Eye (tissue), 1 donor: ENCODE measurements at places on chromosomes 2 and 18.

DNA sequence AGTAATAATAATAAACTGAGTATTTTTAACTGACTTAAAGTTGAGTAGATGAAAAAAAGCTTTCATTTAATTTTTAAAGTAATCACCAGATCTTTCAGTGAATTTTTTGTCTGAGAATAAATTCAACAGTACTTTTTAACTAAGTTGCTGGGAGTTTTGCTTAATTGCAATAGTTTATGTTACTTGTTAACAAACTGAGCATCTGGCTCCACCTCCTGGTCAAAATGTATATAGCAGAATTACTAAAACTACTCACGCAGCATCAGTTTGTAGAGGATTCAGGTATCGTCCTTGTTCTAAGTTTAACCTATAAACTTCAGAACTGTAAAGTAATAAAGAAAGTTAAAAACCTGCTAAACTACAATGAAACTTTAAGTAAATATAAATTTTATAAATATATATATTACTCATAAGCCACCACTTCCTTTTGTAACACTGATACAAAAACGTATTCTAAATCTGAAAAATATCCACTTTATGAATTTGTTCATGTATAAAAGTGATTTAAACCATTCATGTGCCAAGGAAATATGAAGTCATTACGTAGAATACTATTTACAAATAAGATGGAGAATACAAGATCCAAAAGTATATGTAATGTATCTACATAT, 21.3 kb downstream of the NOL10 start:
- peak; percentile 92 for DNase-seq

GRCh38 chr2:205858881-205859441, 176.7 kb downstream of the NRP2 start:
- no peak for DNase-seq

DNA sequence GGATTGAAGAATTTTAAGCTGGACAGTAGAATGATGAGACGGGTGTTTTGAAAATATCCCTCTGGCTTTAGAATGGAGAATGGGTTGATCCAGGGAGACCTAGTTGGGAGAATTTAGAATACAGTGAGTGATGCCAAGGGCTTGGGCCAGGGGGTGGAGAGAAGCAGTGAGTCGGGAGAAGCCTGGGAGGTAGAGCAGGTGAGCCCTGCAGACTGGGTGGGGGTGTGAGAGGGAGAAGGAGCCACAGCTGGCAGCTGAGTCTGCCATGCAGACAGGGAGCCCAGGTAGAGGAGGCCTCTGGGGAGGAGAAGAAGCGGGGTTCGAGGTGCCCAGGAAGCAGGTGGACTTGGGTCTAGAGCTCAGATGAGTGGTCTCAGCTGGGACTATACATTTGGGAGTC, 18.2 kb downstream of the CREG2 start:
- DNase-seq: no peak

GRCh38 chr18:10270151-10270571, 184.3 kb upstream of the APCDD1 start:
- DNase-seq: no peak

DNA sequence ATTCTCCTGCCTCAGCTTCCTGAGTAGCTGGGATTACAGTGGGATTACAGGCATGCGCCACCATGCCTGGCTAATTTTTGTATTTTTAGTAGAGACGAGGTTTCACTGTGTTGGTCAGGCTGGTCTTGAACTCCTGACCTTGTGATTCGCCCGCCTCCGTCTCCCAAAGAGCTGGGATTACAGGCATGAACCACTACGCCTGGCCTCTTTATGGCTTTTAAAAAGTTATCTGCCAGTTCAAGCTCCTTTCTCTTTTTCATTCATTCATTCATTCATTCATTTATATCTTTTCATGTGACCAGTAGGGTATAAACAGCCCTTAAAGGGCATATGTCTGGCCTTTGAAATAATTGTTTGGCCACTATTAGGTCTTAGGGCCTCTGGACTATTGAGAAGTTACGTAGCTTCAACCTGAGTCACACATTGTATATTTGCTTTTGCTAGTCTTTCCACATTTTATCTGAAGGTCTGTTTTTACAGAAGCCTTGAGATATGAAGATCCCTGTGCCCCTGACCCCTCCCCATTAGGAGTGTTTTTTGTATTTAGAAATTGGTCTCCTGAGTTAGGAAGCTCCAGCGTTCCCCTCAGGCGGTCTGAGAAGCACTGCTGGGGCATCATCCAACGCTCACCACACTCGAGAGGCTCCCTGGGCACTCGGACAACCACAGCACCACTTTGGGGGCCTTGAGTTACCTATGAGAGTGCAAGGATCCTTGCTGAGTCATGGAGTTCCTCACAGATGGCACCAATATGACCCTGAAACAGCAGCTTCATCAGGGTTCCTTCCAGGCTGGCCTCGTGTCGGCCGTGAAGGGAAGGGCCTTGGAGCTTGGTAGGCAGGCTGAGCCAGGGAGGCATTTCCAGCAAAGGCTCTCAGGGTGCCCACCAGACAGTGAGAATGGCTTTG, 21.8 kb downstream of the FZD5 start:
- DNase-seq: no peak

DNA sequence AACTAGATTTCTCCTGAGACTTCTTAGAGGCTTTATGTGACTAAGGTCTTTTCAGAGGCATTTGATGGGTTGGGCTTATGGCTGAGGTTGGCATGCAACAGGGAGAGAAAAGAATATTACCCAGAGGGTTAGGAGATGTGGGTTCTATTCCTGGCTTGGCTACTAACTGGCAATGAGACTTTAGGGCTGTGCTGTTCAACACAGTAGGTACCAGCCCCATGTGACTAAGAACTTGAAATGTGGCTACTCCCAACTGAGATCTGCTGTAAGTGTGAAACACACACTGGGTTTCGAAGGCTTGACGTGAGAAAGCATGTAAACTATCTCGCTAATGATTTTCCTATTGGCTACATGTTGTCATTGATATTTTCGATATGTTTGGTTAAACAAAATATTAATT, 324.9 kb upstream of the SLC14A2 start:
- no peak for DNase-seq

DNA sequence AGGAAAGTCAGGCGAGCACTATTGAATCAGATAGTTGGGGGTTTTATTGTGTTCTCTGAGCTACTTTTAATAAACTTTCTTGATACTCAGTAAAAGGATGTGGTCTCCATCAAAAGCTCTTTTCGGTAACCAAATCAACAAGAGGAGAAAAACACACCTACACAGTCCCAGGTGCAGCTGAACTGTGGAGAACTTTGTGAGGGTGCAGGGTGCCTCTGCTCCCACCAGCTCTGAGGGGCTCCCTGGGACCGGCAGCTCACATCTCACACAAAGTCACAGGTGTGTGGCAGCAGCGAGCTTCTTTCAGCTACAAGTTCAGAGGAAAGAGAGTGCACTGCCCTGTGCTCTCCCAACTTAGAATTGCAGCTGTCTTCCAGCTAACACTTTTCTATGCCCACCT, 650.4 kb downstream of the RNF144A start:
- DNase-seq: no peak

DNA sequence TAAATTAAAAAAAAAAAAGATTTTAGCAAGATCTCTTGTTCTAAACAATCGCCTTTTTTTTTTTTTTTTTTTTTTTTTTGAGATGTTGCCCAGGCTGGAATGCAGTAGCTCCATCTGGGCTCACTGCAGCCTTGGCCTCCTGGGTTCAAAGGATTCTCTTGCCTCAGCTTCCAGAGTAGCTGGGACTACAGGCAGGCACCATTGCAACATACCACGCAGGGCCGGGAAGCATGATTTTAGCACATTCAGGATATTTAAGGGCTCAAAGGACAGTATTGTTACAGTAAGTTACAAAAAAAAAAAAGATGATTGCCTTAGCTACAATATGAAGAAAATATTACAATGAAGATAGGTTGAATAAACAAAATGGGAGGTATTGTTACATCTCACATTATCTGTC, 29.5 kb upstream of the SAP130 start:
- DNase-seq: no peak

DNA sequence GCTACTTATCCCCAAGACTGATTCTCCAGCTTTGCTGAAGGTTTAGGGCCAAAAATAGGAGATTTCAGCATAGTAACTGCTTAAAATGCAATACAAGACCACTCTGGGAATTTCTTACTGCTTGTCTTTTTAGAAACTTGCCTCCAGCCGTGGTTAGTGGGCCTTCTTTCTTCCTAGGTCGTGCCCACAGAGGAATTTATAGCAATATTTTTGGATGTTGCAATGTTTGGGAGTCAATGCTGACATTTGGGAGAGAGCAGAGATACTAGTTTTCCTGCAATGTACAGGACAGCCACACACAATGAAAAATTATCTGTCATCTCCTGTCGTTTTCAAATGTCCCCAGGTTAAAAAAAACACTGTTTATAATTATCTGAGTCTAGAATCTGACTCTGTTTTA, 25.6 kb upstream of the CERS6 start:
- DNase-seq: no peak

DNA sequence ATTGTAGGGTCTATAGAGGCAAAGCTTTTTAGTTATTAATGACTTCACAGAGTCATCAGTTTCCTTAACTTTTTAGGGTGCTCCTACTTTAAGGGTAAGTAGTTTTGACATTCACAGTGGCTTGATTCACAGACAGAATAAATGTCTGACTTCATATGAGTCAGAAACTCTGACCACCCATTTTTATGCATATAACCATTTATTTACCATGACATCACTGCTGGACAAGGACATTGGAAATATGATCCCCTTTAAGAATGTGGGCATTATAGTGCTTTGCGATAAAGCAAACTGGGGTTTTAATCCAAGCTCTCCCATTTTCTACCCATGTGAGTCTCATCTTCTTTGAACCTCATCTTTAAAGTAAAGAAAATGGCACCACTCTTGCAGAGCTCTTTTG, 162.0 kb upstream of the MC4R start:
- no peak for DNase-seq
